Urothelium cell line (cell line): ENCODE measurements at places on chromosomes 6 and 20.
A peak's percentile ranks its signal among the peaks of the same experiment; 100 is the strongest.

GRCh38 chr20:33993576-33994221 is at the start of gene RALY:
Gene RALY (plus strand): TSS chr20:33993911. CDS start chr20:34072075, 78,164 bp downstream.
- DNase-seq, result no peak

DNA sequence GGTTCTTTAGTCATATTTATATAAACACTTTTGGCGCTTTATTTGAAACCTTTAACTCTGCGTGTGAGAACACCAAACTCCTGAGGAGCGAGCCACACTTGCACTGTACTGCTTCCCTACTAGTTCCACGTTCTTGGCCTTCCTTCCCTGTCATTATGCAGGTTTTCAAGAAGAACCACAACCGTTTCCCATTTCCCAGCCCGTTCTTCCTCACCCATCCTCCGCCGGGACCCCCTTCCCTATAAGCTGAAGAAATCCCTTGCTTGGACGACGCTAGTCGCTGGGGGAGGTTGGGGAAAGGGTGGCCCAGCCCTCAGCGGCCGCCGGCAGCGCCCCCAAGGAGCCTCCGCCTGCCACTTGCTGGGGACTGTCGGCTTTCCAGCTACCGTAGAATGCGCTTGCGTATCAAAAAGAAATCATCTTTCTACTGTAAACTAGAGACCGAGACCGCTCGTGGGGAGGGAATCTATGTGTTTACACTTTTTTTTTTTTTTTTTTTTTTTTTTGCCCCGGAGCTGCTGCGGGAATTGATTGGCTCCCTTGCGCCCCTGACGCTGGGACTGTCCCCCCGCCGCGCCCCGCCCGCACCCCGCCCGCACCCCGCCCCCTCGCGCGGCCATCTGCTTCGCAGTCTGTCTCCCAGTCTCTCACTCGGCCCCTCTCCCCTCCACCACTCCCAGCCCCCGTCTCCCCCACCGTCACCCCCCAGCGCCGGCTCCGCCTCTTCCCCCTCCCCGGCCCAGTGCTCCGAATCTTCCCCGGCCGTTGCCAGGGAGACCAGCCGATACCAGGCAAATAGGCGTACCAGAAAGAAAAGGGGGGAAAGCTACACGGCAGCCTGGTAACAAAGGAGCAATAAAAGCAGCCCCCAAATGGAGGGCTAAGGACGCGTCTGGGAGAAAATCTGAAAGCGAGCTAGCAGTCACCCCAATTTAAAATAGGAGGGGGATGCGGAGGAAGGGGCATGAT is 2.3 kb upstream of the MARCKS start:
- DNase-seq, result no peak

GRCh38 chr6:159422041-159422984 is 253.1 kb downstream of the FNDC1 start:
- peak; percentile 36 for DNase-seq

- no peak for DNase-seq
These were observed 135.5 kb upstream of the AGPAT4 start for GRCh38 chr6:161409353-161409752.

DNA sequence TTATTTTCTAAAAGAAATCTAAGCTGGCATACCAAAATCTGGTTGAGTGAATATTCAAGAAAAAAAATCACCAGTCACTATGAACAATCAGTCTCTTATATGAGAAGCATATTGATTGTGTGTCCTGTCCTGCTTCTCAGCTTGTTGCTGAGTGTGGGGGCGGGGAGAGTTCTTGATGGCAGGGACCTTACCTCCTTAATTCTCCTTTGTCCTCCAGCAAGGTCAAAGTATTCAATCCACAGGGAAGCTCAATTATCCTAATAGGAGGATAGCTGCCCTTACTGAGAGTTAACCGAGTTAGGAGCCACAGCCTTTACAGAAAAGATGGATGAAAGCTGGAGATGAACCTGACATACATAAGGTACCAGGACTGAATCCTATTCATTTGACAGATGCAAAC is 154.0 kb downstream of the LY86 start:
- DNase-seq, result no peak

DNA sequence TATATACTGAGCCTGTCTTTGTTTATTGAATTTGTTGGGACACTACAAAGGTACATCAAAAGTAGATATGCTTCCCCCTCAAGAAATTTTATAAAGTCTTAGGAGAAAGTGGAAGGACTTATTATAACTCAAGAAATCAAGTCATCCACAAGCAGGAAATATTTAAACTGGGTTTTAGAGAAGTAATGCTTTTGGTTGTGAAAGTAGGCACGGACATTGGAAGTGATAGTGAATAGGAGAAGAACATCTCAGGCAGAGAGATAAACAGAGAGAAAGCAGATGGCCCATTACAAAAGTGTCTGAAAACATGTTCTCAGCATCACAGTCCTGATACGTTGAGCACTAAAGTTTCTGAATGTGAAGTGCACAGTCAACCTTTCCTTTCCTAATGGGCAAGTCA is 415.6 kb upstream of the RNF217 start:
- no peak for DNase-seq

- no peak for DNase-seq
These were observed 8.1 kb upstream of the SALL4 start for GRCh38 chr20:51810155-51811041.
